ENCODE measurements at places on chromosomes 1 and 21.

DNA sequence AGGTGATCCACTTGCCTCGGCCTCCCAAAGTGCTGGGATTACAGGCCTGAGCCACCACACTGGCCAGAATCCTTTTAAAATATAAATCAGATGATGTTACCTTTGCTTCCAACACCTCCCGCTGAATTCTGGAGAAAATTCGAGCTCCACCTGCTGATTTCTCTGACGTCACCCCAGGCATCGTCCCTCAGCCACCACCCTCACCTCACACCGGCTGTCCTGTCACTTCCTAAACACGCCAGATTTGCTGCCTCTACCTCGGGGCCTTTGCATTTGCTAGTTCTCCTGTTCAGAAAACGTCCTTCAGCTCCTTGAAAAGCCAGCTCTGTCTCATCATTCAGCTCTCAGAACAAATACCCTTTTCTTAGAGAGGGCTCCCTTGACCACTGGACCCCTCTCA lies 57.9 kb downstream of the FBXO2 start:
- DNase-seq = no peak

GRCh38 chr1:13616234-13616633 lies 32.6 kb downstream of the PDPN start:
- DNase-seq = no peak

GRCh38 chr1:21045351-21045750 lies 131.3 kb downstream of the EIF4G3 start:
- DNase-seq = no peak

- no peak for DNase-seq
Measured at GRCh38 chr1:151060007-151060656, at the start of gene MLLT11. Gene MLLT11, plus strand, starts transcription at chr1:151060397. Its CDS starts 6,828 bp downstream, at chr1:151067225.

DNA sequence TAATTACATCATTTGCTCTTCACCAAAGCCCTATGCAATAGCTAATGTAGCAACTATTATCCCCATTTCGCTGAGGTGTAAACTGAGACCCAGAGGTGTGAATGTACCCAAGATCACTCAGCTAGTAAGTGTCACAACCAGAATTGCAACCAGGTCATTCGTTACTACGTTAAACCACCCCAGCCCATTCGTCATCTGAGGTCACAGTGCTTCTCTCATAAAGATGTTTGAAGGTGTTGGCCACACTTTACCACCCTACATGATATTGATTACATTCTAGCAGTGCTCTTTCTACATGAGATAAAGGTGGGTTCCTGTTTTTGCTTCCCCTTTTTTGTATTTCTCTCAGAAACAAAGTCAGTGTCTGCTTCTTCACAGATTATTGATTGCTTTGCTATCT lies 195.3 kb downstream of the ZBTB18 start:
- DNase-seq = no peak

DNA sequence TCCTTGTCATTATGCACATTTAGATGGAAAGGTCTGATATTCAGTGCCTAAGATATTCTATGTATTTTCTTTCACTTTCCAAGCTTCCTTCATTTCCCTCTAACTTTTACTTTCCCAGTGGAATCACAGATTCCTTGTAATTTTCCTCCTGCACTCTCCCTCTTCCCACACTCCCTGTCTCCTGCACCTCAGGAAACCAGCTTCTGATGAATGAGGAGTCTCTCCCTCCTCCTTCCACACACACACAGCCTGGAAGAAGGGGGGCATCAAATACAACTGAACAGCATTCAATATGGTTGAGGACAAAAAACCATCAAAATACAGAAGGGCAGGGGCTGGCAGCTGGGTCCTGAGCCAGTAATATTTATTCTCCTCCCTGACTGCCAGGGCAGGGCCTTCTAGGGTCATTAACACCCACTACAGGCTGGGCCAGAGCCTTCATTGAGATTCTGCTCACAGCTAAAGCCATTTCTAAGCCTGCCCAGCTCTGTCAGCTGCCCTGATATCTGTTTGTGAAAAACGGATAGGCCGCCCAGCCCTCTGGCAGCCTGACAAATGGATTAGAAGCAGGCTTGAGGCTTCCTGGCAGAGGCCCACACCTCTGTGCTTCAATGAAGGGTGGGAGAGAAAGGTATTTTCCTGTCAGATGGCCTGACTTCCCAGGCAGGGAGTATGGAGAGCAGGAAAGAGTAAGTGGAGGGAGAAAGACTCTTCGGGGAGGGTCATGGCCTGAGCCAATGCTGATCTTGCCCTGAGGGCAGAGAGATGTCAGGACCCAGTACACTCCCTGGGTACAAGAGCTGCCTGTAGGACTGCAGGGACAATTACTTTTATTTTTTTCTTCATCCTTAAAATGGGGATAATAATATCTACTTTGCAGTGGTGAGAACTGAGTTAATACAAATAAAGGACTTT lies 138.9 kb upstream of the SPATA6 start:
- no peak for DNase-seq

Measured in activated CD4-positive, alpha-beta T cell treated with anti-CD3 and anti-CD28 coated beads, Interleukin-2, amount 10 ng/mL, durations not matched to agents 7 days and 5 days (primary cell).